ENCODE measurements at places on chromosomes 7 and 10.

- DNase-seq, result peak; percentile 44
Measured at GRCh38 chr10:59907918-59908807, 1.8 kb upstream of the CCDC6 start.

DNA sequence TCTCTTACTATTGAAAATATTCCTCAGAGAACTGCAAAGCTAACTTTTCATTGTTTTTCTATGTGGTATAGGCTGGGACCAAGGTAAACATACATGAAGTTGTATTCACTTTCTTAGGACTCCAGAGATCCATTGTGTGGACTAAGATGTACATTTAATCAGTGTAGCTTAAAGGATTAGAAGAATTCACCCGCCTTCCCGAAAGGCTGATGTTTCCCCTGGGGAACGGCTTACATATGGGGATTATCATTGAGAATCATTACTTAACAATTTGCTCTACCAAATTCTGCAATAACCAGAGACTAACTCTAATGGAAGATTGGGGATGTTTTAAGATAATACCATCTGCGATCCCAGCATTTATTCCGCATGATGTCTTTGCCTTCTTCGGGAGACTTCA, 257.1 kb upstream of the KIAA1217 start:
- DNase-seq, result no peak

DNA sequence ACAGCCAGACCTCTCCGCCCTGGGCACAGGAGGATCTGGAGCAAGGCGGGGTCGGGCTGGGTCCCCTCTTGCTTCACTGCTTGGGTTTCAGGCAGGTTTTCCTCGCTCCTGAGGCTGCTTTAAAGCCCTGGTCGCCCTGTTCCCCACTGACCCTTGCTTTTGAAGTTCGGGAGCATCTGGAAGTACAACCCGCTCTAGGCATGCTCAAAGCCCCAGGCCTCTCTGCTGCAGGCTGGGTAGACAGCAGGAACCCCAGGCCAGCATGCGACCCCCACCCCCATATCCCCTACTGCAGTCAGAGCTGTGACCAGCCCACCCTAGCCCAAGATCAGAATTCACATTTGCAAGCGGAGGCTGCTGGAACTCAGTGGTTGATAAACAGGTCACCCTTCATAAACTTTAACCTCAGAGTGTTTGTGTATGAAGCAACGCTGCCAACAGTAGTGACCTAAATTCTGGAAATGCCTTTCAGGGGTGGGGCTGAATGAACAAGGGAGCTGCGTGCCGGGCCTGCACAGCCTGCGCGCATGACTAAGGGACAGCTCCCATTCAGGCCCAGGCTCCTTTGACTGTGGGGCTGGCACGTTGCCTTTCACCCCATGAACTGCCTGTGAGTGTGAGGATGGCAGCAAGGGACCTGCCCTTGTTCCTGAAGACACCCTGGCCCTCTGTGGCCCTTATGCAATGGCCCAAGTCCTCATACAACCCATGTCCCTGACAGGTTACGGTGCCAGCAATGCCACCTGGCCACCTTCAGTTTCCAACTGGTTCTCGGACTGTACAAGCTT, 52.5 kb downstream of the PROSER2 start:
- DNase-seq, result no peak

GRCh38 chr7:106744563-106745091, 83.7 kb upstream of the CCDC71L start:
- DNase-seq, result no peak

GRCh38 chr10:49164559-49165188, 23.5 kb downstream of the TMEM273 start:
- DNase-seq, result peak; percentile 62

GRCh38 chr10:50316174-50316573, 64.9 kb upstream of the ASAH2 start:
- DNase-seq, result no peak

DNA sequence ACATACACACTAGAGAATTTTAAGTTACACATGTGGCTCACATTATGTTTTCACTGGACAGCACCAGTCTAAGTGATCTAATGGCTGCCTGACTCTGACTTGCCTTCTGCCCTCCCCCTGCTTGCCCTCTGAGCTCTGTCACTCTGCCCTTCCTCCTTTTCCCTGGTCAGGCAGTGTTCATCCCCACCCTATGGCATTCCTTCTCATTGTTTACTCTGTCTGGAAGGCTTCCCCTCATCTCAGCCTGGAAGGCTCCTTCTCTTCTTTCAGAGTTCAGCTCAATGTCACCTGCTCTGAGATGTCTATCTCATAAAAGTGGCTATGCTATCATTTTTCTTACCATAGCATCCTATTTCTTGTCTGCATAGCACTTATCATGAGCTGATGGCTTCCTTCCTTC, 305.7 kb downstream of the BMPER start:
- no peak for DNase-seq

DNA sequence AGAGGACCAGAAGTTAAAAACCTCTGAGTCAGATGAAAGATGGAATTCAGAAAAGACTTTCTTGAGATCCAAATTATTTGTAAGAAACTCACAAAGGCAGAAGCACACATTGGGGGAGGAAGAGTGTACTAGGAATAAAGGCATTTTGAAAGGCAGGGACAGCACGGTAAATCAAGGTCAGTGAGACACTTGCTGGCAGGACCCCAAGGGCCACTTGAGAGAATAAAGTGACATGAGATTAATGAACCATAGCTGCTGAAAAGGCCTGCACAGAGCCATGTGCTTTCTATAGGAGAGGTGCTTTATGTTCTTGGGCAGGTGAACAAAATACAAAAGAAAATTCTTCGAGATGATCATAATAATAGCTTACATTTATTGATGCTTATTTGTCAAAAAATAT, 929.9 kb upstream of the MBL2 start:
- DNase-seq, result no peak

Data from GM13977 (cell line).